ENCODE measurements at places on chromosomes 6 and 20. TPM values are rescaled to one million over a fixed set of nuclear protein-coding genes. Genes with fewer than 3 reads are reported as not detected.

Gene FKBP5
- 54.7 TPM for total RNA-seq

Gene NOP56
- total RNA-seq, result 186 TPM

Gene ADGB
- 0.72 TPM for total RNA-seq

Gene CLPSL2
- not detected for total RNA-seq

Gene CAGE1
- not detected for total RNA-seq

All from colonic mucosa (tissue), 4 donors.